ENCODE measurements at places on chromosomes 5 and 9.
A peak's percentile ranks its signal among the peaks of the same experiment; 100 is the strongest.

GRCh38 chr5:11357928-11358327, 546.3 kb downstream of the CTNND2 start:
- no peak overlapping the region for H3K27ac ChIP-seq
- DNase-seq = no peak
- no peaks in the 10 kb centered on the region for H3K27me3 ChIP-seq
- no peaks in the 10 kb centered on the region for H3K36me3 ChIP-seq
- no peaks in the 10 kb centered on the region for H3K4me1 ChIP-seq

DNA sequence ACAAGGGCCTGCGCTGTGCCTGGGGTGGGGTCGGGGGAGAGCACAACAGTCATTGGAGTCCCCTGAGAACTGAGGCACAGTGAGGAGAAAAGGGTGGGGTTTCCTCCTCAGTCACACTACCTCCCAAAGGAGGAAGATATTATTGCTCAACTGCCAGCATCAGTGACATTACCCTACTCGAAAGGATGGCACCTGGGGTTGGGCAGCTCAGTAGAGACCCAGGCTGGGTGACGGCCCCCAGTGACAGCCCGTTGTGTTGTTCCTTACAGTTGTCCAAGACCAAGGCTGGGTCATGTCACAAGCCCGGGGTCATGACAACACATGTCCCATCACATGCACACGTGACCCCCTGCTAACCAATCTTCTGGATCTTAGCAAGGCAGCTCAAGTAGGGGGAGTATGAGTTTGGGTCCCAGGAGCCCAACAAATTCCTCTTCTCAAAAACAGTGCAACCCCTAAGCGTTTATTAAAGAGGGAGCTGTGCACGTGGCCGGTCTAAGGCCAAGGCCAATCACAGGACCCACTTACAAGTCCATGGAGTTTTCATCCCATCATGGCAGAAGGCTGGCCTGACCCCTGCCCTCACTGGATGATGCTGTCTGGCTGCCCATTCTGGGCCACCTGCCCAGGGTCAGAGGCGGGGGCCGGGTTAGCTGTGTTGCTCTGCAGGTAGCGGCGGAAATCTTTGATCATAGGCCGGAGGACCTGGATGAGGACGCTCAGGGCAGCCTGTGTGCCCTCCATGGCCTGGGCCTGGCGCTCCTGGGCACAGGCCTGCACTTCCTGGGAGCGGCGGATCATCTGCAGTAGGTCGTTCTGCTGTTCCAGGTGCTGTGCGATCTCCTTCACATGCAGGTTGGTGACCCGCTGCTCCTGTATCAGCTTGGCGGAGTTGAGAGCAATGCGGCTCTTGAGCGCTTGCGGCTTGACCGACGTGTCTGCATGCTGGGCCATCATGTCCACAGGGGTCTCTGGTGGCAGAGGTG, 4.0 kb downstream of the NAIF1 start:
- peaks cover 24% of the 10 kb centered on the region for H3K36me3 ChIP-seq
- H3K4me1 ChIP-seq = peaks cover 36% of the 10 kb centered on the region
- no peak for DNase-seq

DNA sequence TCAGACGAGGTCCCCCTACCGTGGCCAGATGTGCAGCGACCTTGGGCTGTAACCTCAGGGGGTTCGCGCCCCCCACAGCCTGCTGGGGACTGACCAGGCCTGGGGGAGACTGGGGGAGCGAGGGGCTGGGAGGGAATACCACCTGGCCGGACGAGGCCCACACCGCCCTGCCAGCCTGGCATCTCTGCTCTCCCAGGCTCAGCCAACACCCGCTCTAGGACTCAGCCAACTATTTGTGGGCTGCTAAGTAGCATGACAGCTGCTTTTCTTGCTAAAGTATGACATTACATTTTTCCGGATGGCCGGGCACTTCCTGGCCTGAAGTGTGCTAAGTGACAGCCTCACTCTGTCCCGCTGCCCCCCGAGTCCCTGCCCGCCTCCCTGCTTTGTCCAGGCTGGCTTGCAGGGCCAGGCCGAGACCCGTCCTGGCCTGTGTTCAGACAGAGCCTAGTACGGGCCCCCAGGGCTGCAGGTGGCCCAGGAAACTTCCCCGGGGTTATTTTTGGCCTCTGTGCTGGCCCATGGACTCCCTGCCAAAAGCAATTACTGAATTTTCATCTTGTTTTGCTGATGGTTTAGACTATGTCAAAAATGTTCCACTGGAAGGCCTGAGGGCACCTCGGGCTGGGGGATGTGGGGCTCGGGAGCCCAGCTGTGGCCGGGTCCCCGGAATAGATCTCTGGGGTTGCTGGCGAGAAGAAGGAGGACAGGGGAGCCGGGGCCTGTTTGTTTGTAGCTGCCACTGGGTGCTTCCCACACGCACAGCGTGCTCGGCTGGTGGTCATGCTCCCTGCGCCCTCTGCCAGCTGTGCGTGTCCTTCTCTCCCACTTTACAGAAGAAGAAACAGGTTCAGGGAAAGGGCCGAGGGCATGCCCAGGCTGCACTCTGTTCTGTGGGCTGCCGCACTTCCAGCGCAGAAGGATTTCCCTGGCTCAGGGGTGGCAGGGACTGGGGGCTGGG, 13.4 kb upstream of the SLC2A6 start:
- H3K36me3 ChIP-seq = no peaks in the 10 kb centered on the region
- DNase-seq = no peak
- no peak overlapping the region for H3K4me3 ChIP-seq

DNA sequence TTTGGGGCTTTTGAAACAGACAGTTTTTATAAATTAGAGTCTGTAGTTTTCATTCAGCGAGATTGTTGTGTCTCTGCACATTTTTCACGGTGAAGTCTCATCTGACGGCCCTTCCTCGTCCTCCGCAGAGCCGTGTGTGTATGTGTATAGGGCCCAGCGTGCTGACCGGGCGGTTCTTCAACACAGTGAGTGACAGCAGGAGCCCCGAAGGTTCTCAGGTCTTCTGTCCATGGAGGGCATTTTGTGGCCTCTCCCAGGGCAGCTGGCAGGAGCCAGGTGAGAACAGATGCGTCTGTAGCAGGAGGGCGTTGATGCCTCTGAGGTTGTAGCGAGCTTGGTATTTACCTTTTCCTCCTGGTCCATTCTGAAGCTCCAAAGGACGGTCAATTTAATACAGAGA, 116.0 kb upstream of the LPCAT1 start:
- no peak overlapping the region for H3K4me3 ChIP-seq
- no peak for DNase-seq
- peaks cover 8% of the 10 kb centered on the region for H3K27me3 ChIP-seq
- no peak overlapping the region for H3K27ac ChIP-seq
- H3K4me1 ChIP-seq = peaks cover 16% of the 10 kb centered on the region

DNA sequence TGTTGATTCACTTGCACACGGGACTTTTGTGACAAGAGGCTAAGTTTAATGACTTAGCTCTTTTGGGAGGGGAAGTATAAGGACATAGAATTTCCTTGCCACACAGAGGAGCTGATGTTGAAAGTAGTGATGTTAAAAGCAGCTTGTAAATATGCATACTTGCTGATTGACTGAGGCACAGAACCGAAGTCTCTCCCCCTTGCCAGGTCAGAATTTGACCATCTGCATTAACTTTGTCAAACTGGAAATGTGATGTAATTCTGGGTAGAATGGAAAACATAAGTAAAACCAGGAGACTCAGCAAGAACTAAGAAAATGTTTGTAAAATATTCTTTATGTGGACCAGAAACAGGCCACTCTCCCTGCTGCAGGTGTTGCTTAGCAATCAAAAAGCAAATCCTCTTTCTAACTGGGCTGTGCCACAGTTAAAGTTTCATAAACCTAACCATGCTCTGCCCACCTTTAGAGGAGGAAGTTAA, 284.2 kb downstream of the NR3C1 start:
- no peaks in the 10 kb centered on the region for H3K36me3 ChIP-seq
- no peak overlapping the region for H3K27ac ChIP-seq
- H3K4me1 ChIP-seq = no peaks in the 10 kb centered on the region
- no peak for DNase-seq
- H3K27me3 ChIP-seq = no peaks in the 10 kb centered on the region

GRCh38 chr9:130053504-130054324, at the start of gene GPR107:
GPR107 (plus strand) TSS chr9:130053906; CDS start chr9:130053933, 27 bp downstream.
- H3K27ac ChIP-seq = peak within 1 kb of the TSS; percentile 90
- H3K4me3 ChIP-seq = peak within 1 kb of the TSS; percentile 86
- H3K36me3 ChIP-seq = peaks cover 10% of the 10 kb centered on the region
- peak; percentile 94 for DNase-seq

DNA sequence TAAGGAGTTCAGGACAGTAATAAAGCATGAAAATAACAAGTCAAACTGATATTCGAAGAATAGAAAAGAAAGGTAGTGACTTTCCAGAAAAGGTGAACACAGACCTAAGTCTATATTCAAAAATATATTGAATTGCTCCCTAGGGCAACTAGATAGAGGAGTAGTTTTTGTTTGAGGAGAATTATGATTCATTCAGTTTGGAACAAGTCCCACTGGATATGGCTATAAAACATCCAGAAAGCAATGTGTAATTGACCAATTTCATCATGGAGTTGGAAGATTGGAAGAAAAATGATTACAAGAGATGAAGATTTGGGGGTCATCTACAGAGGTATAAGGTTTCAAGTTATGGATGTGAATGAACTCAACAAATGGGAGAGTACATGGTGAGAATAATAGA, 117.5 kb upstream of the ZNF462 start:
- no peaks in the 10 kb centered on the region for H3K27me3 ChIP-seq
- H3K4me1 ChIP-seq = no peaks in the 10 kb centered on the region
- H3K27ac ChIP-seq = no peak overlapping the region
- no peak overlapping the region for H3K4me3 ChIP-seq

- no peak overlapping the region for H3K4me3 ChIP-seq
- no peak overlapping the region for H3K27ac ChIP-seq
- no peaks in the 10 kb centered on the region for H3K4me1 ChIP-seq
- H3K36me3 ChIP-seq = no peaks in the 10 kb centered on the region
Measured at GRCh38 chr5:115389799-115390382, 93.4 kb upstream of the CCDC112 start.

DNA sequence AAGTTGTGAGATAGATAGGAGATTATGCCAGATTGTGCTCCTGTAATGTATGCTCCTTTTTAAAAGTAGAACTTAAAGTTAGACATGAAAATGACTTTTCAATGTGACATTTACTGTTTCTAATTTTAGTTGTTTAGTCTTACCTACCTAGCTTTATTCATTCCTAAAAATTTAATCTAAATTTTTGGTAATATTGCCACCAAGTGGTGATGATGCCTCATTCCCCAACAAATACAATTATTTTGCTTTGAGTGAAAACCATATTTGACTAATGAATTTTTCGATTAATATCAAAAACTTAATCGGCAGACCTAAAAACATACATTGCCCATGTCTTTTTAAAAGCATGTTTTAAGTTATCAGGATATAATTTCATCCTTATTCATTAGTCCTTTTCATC, 25.6 kb downstream of the PPWD1 start:
- H3K36me3 ChIP-seq = peaks cover 26% of the 10 kb centered on the region
- no peaks in the 10 kb centered on the region for H3K4me1 ChIP-seq
- no peak for DNase-seq

DNA sequence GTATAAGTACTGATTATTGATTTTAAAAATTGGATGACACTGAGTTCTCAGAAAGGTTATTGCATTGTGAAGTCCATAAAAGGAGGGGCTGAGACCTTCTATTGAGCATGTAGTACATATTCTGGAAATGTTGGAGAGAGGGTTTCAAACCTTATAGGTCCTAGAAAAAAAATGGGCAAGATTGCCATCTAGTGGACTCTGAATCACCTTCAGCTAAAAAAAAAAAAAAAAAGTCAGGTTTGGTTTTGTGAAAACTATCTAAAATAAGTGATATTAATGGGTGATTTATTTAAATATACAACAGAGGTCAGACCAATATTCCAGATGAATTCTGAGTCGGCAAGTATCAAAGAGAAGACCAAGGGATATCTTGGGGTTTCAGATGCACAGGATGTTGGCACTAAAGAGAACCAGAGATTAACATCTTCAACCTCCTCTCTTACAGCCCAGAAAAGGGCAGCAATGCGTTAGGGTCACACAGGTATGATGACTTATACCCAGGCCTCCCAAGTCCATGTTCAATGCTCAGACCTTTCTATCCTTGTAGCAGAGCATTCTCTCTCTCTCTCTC, 109.8 kb upstream of the NMUR2 start:
- H3K4me3 ChIP-seq = no peak overlapping the region
- H3K27ac ChIP-seq = no peak overlapping the region
- H3K27me3 ChIP-seq = no peaks in the 10 kb centered on the region
- no peaks in the 10 kb centered on the region for H3K36me3 ChIP-seq
- DNase-seq = peak; percentile 64
- H3K4me1 ChIP-seq = no peaks in the 10 kb centered on the region

GRCh38 chr5:158164296-158165047, 305.5 kb upstream of the CLINT1 start:
- DNase-seq = no peak
- H3K36me3 ChIP-seq = no peaks in the 10 kb centered on the region
- no peak overlapping the region for H3K27ac ChIP-seq
- H3K4me1 ChIP-seq = no peaks in the 10 kb centered on the region

DNA sequence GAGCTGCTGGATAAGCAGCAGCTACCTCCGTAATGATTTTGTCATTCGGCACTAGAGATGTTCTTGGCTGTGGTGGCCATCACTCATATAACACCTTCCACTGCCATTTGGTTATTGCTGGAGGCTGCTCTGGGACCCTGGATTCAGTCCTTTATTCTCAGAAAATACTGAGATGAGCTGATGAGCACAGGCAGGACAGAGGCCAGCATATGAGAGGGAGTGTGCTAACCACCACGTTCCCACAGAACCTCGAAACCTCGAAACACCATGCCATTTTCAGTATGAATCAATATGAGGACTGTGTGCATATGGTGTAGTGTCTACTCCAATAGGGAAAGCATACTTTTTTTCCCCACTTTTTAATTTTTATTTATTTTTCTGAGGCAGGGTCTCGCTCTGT, 56.6 kb downstream of the ADAM19 start:
- no peak for DNase-seq
- H3K4me3 ChIP-seq = no peak overlapping the region
- H3K27ac ChIP-seq = peak overlapping the region; percentile 13
- peaks cover 62% of the 10 kb centered on the region for H3K4me1 ChIP-seq

DNA sequence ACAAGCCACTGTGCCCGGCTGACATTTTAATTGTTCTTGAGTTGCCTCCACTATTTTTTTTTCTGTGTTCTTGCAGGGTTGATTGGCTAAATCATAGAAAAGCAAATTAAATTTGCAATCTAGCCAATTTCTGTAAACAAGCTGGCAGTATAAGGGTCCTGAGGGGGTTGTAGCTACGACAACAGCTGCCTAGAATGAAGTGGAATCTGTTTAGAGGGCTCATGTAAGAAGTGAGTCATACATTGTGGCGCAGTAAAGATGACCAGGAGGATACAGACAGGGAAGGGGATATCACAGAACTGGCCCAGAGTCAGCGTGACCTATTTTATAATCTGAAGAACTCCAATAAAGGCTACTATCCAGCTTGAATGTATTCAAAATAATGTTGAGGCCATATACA, 82.2 kb upstream of the TLE1 start:
- H3K4me1 ChIP-seq = no peaks in the 10 kb centered on the region
- DNase-seq = no peak
- H3K4me3 ChIP-seq = no peak overlapping the region
- no peaks in the 10 kb centered on the region for H3K36me3 ChIP-seq
- no peaks in the 10 kb centered on the region for H3K27me3 ChIP-seq
- H3K27ac ChIP-seq = no peak overlapping the region

Measured in stomach (tissue), 19 donors.